ENCODE measurements at places on chromosomes 4 and X. TPM values are rescaled to one million over a fixed set of nuclear protein-coding genes. Genes with fewer than 3 reads are reported as not detected.

Gene PRICKLE3
- total RNA-seq: 19.3 TPM

Gene ARHGEF6
- 62.2 TPM for total RNA-seq

DNA sequence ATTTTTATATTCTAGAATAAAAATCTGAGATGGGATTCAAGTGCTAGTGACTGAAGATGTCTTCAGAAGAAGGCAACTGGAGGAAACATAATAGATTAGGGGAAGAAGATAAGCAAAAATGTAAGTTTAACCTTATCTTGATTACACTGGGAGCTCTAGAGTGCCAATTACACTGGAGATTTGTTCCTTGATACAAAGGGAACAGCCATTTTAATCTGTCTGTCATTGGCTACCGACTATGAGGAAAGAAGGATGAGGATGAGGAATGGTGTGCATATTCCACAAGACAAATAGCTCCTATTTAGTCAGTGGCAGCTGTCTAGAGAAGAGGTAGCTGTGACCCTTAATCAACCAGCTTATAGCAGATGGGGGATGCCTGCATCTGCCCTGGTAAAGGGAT lies 1034.5 kb upstream of the IGFBP7 start:
- DNase-seq: no peak

- DNase-seq: no peak
Measured at GRCh38 chrX:22542641-22543040, 269.9 kb downstream of the CBLL2 start.

DNA sequence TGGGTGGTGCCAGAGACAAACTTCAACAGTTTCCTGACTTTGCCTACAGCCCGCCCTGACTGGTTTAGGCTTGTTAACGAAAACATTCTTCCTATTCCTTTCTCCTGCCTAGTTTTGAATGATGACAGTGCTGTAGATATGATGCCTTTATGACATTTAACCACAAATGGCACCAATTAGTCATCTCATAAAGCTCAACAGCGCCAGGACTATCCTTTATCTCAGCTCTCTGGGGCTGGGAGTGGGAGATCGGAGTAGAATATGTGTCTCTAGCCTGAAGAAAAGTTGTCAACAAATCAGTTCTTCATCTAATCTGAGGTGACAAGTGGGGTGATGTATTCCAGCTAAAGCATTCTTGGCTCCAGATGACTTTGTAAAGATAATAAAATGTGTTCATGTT lies 64.6 kb upstream of the SH3RF1 start:
- no peak for DNase-seq

GRCh38 chrX:28997706-28998463 lies 410.6 kb downstream of the IL1RAPL1 start:
- no peak for DNase-seq

- DNase-seq: no peak
Measured at GRCh38 chrX:42443267-42443666, 334.7 kb downstream of the PPP1R2C start.

DNA sequence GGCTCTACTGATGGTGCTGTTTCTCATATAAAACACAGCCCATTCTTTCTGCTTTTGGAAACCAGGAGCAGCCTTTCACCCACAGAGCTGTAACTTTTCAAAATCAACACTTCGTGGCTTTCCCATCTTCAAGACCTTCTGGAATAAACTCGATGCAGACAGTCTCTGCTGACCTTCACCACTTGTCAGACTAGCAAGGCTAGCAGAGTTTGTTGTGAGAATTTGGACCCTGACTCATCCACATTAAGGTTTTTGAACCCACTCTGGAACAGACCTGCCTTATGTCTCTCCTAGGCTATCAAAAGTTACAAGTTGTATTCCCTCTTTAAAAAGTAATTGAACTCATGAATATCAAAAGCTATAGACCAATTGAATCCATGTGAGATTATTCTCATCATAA lies 88.6 kb downstream of the MAML3 start:
- no peak for DNase-seq

DNA sequence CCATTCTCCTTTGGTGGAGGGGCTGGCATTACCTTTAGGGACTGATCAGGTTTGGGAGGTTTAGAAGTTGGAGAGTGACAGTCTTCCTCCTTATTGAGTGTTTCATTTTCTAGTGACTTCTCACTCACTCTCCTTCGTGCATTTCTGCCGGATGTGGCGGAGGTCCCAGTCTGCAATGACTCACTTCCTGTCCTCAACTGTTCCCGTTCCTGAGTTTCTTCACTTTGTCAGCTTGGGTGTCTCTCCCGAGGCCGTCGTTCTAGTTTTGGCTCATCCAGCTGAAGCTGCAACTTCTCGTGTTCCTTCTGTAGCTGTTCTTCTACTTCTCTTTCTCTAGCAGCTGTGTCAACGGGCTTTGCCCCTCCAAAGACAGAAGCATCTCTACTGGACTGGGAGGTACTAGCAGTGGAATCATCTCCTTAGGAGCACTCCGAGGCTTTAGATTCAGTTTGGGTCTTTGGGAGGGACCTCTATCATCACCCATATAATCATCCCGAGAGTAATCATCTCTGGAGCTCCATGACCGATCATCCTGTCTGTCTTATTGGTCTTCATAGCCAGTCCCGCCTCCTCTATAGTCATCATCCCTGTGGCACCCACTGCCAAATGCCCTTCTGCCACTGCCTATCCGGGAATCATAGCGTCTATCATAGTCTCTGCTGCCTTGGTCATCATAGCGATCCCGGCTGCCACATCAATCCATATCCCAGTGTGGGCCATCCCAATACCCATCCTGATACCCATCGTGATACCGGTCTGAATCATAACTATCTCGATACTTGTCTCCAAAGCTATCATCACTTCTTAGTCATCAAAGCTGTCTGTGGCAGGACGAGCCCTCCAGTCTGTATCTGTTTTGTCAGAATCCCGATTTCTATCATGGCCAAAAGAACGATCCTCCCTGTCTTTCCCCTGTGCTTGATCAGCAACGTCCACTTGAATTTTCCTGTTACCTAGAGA lies 35.3 kb upstream of the VSIG4 start:
- DNase-seq: peak; percentile 86
